ENCODE measurements at places on chromosomes 5 and 9. TPM values are rescaled to one million over a fixed set of nuclear protein-coding genes. Genes with fewer than 3 reads are reported as not detected.

The REXO4 gene
- polyA plus RNA-seq = 21.0 TPM

The SPATA31A7 gene
- not detected for polyA plus RNA-seq

The ANAPC2 gene
- polyA plus RNA-seq = 12.1 TPM

The C1QTNF3 gene
- 0.74 TPM for polyA plus RNA-seq

The GARNL3 gene
- 2.7 TPM for polyA plus RNA-seq

The FSTL4 gene
- 0.20 TPM for polyA plus RNA-seq

The CD274 gene
- polyA plus RNA-seq = 16.3 TPM

The ABO gene
- not detected for polyA plus RNA-seq

The BARHL1 gene
- not detected for polyA plus RNA-seq

The PCDHB5 gene
- polyA plus RNA-seq = 0.68 TPM

The CMYA5 gene
- polyA plus RNA-seq = 0.89 TPM

The AGXT2 gene
- not detected for polyA plus RNA-seq

The KIF20A gene
- polyA plus RNA-seq = 25.4 TPM

The TNFSF8 gene
- polyA plus RNA-seq = not detected

The PCDHA13 gene
- polyA plus RNA-seq = not detected

The HNRNPA0 gene
- 13.5 TPM for polyA plus RNA-seq

The CARD9 gene
- polyA plus RNA-seq = 0.93 TPM

The KCNN2 gene
- polyA plus RNA-seq = 0.86 TPM

The FGD3 gene
- polyA plus RNA-seq = not detected

The KLHL3 gene
- polyA plus RNA-seq = 2.1 TPM

The FGF10 gene
- polyA plus RNA-seq = 0.10 TPM

The RAD50 gene
- 25.3 TPM for polyA plus RNA-seq

The BAAT gene
- polyA plus RNA-seq = not detected

The OR5C1 gene
- polyA plus RNA-seq = not detected

The PDLIM4 gene
- 43.4 TPM for polyA plus RNA-seq

The CBY3 gene
- polyA plus RNA-seq = not detected

The SQSTM1 gene
- 589 TPM for polyA plus RNA-seq

The FBXW11 gene
- 77.1 TPM for polyA plus RNA-seq

The IFNB1 gene
- not detected for polyA plus RNA-seq

The ZBTB6 gene
- polyA plus RNA-seq = 8.3 TPM

The ELOVL7 gene
- 0.11 TPM for polyA plus RNA-seq

The LHX3 gene
- polyA plus RNA-seq = not detected

The ESM1 gene
- polyA plus RNA-seq = 0.35 TPM

The UTP15 gene
- 11.3 TPM for polyA plus RNA-seq

The NR5A1 gene
- polyA plus RNA-seq = not detected

The TRIP13 gene
- polyA plus RNA-seq = 14.4 TPM

The GRAMD2B gene
- 9.4 TPM for polyA plus RNA-seq
